ENCODE measurements at places on chromosomes 1 and 21. TPM values are rescaled to one million over a fixed set of nuclear protein-coding genes. Genes with fewer than 3 reads are reported as not detected.

LCA5L gene
- total RNA-seq = not detected

TBX15 gene
- not detected for total RNA-seq

DNA sequence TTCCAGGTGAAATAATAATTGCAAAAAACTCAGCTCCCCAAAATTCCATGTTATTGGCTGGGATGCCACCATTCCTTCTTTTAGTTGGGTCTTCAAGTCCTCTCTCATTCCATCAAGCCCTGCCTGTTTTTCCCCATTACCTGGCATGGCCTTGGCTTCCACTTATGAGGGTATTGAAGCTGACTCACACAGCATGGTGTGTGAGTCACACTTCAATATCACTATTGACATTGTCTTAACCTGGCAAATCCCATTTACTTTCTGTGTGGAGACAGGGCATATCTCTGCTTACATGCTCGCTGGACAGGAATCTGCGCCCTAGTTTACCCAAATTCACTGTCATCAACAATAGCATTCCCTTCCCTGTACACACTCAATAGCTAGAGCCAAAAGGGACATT lies 1806.8 kb downstream of the BRINP3 start:
- DNase-seq = no peak

KIF21B gene
- total RNA-seq = 93.3 TPM

DNA sequence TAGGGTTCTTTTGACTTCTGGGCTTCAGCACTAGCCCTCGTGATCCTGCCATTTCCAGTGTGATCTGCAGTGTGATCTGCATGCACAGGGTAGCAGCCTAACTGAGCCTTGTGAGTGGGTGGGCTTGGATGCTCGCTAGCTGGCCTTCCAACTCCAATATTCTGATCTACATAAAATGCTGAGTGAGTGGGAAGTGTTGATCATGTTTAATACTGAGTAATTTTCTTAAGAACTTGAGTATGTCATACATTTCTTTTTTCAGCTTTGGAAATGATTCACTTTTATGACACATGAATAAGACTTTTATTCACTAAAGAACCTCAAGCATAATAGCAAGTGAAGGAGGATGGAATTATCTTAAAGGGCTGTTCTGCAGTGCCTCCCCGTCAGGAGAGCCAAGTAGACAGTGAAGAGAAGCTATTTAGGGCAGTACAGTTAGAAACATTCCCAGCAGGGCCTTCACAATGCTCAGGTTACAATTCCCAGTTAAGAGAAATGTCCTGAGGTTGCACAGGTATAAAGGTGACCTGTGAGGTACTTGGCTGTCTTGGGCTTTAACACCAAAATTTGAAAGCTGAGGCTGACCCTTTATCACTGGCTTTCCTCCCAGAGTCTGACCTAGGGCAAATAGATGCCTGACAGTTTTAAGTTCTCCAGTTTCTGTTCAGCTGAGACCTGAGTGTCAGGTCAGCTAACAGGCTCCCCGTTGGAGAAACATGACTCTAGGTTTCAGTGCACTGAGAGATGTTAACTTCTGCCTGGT lies 29.1 kb upstream of the LRRC8C start:
- DNase-seq = no peak

PTPRC gene
- 761 TPM for total RNA-seq

GRCh38 chr21:43372663-43373361 lies 54.1 kb downstream of the SIK1 start:
- peak; percentile 37 for DNase-seq

GRCh38 chr1:234398849-234399381 lies 25.7 kb downstream of the COA6 start:
- DNase-seq = no peak

- DNase-seq = no peak
Observed at GRCh38 chr21:31316488-31317169, 27.4 kb downstream of the TIAM1 start.

DNA sequence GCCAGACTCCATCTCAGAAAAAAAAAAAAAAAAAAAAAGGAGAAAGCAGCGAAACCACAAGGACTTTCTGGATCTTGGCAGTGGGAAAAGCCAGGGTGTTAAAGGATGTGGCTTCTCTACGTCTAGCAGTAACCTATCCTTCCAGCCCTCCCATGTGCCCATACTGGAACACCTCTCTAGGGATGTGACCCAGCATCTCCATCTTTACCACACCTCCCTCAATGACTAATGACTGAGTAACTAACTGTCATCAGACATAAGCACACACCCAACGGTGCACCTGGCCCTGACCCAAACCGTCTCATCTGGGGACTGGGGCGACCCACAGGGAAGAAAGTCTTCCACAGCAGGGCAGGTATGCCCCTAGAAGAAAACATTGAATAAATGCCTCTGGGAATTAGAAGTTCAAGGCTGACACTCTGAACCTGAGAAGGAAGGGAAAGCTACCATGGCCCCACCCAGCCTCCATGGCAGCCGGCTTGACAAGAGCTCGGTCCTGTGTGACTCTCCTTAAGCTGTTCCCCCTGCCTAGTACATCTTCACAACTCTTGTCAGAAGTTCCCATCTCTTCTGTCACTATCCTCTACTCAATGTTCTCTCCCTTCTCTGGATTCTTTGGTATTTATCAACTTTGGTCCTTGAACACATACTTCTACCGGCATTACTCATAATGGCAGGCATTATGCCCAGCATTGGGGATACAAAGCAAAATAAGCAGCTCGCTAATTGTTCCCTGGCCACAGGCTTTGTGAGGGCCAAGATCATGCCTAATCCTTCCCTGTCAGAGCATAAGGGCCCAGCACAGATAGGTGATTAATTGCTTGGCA lies 14.8 kb upstream of the PAQR6 start:
- no peak for DNase-seq

TGFB2 gene
- 0.11 TPM for total RNA-seq

GRCh38 chr1:170674239-170674638 lies 10.3 kb downstream of the PRRX1 start:
- no peak for DNase-seq

TP73 gene
- total RNA-seq = 5.7 TPM

DNA sequence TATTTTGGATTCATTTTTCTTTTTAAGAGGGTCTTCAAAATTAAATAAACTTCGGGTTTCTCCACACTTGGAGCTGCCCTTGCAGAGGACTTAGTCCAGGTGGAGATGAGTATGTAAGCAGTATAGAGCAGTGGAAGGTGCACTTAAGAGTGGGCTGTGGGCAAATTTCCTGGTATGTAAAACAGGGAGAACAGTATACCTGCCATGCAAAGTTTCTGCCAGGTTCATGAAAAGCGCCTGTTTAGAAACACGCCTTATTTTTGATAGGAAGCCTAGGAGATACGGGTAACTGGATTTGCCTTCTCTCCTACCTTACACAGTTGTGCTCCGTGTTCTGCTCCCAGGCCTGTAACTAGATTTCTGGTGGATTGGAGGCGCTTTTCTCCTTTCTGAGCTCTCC lies 1.2 kb downstream of the KDM4A start:
- no peak for DNase-seq

SHISAL2A gene
- total RNA-seq = 5.3 TPM

GRCh38 chr1:15525050-15526020 lies 1.3 kb upstream of the DNAJC16 start:
- peak; percentile 99 for DNase-seq

GRCh38 chr1:162950187-162950586 lies 89.2 kb upstream of the CCDC190 start:
- DNase-seq = no peak

DNA sequence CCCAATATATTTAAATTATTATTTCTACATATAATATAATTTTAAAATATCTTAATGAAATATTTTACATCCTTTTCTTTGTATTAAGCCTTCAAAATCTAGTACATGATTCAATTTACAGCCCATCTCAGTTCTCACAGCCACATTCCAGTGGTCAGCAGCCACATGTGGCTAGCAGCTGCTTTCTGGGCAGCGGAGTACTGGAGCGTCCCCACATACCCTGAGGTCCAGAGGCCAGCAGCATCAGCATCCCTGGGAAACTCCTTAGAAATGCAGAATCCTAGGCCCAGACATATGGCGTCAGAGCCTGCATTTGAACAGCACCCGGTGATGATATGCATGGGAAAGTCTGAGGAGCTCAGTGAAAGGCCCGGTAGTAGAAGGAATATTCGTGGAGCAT lies 8.6 kb upstream of the LHX4 start:
- no peak for DNase-seq

- no peak for DNase-seq
Observed at GRCh38 chr1:26771643-26772321, 16.0 kb upstream of the PIGV start.

RNU1-1 gene
- total RNA-seq = 1,591 TPM

DNA sequence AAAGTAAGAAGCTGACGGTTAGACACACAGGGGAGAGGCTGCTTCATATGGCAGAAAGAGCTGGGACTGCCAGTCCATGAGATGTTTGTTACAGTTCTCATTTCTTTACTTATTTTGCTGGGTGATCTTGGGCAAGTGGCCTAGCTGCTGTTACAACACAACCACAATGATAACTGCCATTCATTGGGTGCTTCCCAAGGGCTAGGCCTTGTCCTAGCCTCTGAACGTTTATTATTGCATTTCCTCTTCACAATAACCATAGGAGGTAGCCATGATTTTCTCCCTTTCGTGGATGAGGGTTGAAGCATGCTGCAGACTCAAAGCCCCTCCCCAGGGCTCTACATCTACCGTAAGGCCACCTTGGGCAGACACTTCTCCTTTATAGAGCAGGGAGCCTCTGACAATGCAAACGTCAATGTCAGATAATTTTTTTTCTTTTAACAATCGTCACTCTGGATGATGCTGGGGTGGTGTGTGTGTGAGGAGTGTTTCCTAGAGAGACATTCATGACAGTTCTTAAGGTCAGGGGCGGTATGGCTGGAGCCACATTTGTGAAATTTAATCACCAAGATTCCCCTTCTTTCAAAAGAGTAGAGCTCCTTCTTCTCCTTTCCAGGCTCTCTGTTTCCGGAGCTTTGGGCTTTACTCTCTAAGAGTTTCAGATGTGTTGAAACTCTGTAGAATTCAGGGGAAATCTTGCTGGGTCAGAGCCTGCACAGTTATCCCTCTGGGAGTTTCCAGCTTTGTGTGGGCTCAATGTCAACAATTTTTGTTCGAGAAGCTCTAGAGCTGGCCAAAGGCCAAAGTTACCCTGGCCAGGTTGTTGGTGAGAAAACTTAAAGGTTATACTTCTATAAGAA lies 138.5 kb upstream of the SGIP1 start:
- no peak for DNase-seq

- DNase-seq = no peak
Observed at GRCh38 chr1:109932679-109933078, 22.0 kb downstream of the CSF1 start.

PRRX1 gene
- not detected for total RNA-seq

DNA sequence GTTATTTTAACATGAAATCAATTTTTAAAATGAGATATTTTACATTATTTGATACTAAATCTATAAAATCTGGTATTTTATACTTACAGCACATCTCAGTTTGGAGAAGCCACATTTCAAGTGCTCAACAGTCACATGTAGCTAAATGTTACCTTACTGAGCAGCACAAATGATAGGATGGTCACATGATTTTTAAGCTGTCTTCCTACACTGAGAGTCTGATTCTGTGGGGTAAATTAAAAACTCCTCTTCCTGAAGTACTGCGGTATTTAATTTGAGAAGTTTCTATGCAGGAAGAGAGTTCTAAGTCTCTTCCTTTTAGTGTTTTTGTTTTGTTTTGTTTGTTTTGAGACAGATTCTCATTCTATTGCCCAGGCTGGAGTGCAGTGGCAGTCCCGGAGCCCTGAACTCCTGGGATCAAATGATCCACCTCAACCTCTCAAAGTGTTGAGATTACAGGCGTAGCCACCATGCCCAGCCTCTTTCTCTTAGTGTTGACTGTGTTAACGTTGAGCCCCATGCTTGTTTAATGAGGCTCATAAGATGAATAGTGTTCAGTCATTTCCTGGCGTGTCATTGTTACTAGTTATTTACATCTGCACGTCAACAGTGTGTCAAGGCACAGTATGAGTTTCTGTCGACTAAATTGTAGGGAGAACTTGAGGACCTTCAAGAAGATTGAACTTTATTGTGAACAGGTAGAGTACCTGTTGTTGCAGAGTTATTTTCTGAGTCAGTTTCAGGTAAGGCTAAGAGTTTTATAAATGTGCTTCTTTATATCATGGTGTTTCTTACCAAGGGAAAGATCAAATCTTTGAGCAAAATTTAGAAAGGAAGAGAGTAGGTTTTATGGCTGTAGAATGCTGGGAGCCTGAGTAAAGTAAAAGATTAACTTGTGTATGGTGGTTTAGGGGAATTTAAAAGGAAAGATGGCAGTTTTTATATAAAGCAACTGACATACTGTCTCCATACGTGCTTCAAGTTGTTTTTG lies 3.3 kb downstream of the CNST start:
- no peak for DNase-seq

APCS gene
- total RNA-seq = not detected

ARHGEF16 gene
- total RNA-seq = not detected

GRCh38 chr1:151165281-151165737 lies 393 bp downstream of the LYSMD1 start:
- no peak for DNase-seq

GRCh38 chr1:21149430-21149854 lies 27.3 kb downstream of the EIF4G3 start:
- no peak for DNase-seq

DNA sequence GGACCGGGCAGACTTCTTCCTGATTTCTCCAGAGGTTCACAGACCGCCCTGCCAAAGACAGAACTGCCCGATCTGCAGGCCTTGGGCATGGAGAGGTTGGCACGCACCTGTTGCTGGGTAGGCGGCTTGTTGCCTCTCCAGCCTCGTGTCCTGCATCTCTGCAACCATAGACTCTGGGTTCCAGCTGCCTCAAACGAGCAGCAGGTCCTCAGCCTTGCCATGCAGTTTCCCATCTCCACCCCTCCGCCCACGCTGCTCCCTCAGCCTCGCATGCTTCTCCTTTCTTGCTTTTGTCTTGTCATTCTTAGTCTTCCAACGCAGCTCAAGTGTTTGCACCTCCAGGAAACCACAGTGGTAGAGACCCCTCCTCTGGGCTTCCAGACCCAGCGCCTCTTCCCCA lies 126.2 kb downstream of the LACTBL1 start:
- no peak for DNase-seq

- no peak for DNase-seq
Observed at GRCh38 chr1:31441970-31442647, 29.1 kb downstream of the SERINC2 start.

DNA sequence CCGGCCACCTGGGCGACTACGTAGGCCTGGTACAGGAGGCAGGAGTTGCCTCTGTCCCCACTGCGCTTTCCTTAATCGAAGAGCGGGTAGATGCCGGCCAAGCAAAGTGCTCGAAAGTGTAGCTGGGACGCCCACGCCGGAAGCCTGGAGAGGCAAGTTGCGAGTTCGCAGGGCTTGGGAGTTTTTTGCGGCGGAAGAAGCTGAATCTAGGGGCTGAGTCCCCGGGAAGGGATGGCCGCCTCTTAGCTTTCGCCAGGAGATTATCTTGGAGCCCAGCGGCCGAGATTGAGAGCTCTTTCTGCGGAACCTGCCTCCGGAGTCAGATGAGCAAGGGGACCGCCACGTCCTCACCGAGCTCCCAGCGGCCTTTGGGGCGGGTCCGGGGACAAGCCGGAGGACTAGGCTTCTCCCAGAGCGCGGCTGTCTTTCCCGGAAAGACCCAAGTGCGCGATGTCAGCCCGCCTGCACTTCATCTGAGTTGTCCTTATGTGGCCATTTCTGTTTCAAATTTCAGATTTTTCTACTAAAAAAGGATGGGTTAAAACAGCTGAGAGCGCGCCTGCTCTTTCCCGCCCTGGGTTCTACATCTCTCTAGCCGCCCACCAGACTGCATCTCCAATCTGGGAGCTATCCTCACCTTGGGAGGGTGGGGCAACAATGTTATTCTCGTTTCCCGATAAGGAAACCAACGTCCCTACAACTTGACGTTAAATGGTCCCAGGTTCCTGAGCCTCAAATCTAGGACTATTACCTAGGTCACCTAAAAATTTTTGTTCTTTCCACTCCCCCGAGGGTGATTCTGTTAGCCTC lies 12.4 kb upstream of the TBX15 start:
- DNase-seq = no peak

Data from natural killer cell treated with Interleukin-12 subunit alpha and Interleukin-12 subunit beta and Interleukin-15 and Interleukin-18, amount 100 ng/mL, for 72 hours (primary cell).